ENCODE measurements at places on chromosomes 2 and 18.
A peak's percentile ranks its signal among the peaks of the same experiment; 100 is the strongest.

DNA sequence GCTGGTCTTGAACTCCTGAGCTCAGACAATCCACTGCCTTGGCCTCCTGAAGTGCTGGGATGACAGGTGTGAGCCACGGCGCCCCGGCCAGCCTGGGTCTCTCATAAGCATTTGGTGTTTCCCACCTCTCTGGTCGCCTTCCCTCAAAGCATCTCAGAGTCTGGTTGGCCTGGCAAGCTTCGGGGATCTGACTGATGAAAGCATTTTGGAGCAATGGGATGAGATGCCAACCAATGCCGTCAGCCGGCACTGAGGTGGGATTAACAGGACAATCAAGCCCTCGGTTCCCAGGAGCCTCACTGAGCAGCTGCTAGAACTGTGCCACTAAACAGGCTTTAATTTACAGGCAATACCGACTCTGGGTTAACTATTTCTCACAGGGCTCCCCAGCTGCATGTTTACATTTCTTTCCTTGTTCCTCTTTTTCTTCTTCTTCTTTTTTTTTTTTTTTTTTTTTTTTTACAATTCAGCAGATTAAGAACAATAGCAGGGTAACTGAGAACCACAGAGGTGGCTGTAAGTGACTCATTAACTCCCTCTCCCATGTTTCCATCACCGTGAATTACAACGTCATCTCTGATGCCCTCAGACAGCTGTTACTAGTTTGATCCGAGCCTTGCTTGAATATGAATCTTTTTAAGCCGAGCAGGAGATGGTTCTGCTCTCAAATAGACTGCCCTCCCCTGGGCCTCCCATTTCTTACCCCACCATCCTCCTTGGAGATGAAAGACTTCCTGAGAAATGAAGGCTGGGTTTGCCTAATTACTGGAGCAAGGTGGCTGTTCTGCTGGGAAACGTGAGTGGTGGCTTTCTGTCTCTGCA is 37.9 kb downstream of the ODC1 start:
- peak; percentile 61 for DNase-seq

- DNase-seq = no peak
These were observed 88.9 kb downstream of the POLE4 start for GRCh38 chr2:75047189-75047991.

GRCh38 chr2:159903443-159904126 is 105.6 kb upstream of the CD302 start:
- peak; percentile 71 for DNase-seq

GRCh38 chr18:74682991-74683297 is 85.3 kb downstream of the ZNF407 start:
- DNase-seq = no peak

DNA sequence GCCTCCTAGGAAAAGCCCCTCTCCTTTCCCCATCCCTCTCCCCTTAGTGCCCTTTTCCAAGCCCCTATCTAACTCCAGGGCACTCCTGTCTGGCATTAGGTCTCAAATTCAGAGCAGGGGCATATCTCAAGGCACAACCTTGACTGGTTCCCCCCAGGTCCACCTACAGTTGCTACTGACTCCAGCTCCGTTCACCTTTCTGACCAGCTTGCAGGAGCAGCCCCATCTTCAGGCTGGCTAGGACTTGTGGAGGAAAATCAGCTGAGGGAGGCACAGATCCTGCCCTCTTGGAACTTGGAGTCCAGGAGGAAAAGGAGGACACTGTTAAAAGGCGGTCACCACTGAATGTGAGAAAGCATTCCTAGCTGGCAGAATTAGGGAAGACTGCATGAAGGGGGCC is 152.4 kb downstream of the ZFP36L2 start:
- no peak for DNase-seq
